HL-60 (cell line): ENCODE measurements at places on chromosomes 1 and 21.

GRCh38 chr1:26284597-26285347 is 4.9 kb downstream of the SH3BGRL3 start:
- peak; percentile 97 for DNase-seq

DNA sequence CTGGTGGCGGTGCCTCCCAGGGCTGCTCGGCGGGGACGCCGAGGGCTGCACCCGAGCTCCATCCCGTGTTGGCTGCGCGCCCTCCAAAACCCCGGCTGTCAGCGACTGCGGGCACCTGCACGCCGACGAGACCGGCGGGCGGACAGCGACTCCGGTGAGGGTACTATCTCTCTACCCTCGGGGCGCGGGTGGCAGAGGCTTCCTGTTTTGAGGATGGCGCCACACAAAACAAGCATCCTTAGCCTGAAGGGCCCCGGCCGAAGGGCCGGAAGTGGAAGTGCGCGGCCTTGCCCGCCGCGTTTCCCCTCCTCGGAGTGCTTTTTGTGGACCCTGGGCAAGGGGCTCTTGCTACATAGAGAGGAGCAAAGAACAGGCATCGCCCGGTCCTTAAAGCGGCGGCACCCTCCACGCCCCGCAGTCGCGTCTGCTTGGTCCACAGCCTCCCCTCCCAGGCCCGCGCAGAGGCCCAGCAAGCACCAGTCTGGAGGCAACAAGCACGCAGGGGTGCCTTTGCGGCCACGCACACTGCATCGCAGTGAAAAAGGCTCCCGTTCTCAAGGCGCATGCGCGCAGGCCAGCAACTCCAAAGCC is 561 bp upstream of the COQ8A start:
- peak; percentile 83 for DNase-seq

DNA sequence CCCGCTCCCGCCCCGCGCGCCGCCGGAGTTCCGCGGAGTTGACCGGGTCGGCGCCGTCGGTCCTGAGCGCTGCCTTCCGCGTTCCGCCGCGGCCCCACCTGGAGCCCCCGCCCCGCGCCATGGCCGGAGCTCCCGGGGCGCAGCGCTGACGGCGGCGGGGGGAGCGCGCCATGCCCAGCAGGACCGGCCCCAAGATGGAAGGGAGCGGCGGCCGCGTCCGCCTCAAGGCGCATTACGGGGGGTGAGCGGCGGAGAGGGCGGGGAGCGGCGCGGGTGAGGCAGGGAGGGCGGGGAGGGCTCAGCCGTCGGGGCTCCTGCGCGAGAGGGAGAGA is 216 bp downstream of the PRKCZ start:
- no peak for DNase-seq

- no peak for DNase-seq
Observed at GRCh38 chr1:44503625-44504024, 98.6 kb downstream of the RNF220 start.

GRCh38 chr21:44802396-44803153 is 955 bp upstream of the UBE2G2 start:
- peak; percentile 20 for DNase-seq

DNA sequence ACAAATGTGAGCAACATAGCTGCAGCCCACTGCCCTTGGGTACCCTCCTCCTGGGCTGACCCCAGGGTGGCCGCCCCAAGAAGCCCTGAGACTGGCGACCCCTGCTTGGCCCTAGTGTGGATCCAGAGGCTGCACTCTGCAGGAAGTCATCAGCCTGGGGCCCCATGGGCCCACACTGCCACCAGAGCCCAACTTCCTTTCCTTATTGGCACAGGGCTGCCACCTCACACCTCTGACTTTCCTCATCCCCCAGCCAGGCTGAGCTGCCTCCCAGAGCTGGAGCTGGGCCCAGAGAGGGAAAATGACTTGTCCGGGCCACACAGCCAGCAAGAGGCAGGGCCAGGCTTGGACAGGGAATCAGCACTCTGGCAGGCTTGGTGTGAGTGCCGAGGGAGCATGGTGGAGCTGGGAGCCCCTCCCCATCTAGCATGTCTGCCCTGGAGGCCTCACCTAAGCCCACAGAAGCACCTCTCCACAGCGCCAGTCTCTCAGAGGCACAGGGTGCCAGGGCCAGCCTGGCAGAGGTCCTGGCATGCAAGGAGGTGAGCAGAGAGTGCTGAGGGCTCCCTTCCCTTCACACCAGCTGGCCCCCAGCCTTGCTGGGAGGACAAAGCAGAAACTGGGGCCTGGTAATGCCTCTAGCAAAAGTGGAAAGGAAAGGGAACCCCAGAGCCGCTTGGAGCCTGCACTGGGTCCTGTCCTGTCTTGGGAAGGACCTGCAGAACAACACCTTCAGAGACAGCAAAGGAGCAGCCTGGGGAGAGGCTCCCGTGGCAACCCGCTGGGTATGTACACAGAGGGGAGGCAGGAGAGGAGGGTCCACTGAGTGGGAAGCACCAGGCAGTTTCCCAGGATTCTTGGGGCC is 3.2 kb downstream of the RAP1GAP start:
- DNase-seq = no peak

DNA sequence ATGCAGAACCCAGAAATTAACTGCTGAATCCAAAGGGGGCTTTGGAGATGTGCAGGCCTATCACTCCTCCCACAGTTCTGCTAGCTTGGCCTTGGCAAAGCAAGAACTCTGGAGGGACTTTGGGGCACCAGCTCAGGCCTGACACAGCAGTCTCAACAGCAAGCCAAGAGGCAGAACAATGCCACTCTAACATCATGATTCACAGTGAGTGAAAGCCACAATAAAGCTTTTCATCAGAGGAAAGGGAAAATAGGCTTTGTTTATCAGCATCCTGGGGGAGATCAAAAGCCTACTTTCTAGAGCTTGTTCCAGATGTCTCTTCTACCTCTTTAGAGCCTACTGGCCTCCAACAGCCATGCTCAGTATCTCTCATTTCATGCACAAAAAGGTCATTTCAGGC is 283.4 kb downstream of the KCNH1 start:
- DNase-seq = no peak

- no peak for DNase-seq
Observed at GRCh38 chr1:118999348-119000071, 11.4 kb upstream of the TBX15 start.

- DNase-seq = no peak
Observed at GRCh38 chr1:53573931-53574330, 114.7 kb downstream of the DMRTB1 start.

DNA sequence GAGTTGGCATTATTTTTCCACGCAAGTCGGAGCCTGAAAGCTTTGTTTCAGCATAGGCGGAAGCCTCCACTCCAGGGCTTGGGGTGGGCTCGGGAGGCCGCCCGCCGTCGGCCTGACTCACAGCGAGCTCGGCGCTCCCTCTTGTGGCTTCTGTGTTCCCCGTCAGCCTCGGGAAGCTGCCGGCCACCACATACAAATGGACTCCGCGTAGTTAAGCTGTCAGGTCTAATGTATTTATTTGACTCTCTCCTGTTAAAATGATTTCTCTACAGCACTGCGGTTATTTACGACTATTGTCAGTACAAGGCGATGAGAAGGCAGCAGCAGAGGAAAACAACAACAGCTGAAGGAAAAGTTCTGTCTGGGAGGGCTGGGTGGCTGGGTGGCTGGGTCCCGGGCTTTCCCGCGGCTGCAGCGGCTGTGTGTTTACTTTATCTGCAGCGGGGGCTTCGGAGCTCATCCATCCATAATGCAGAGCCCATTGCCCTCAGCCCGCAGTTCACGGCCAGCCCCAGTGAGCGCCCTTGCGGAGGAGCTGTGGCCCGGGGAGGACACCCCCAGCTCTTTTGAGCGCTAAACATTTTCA is 375.7 kb upstream of the CAMK1G start:
- DNase-seq = no peak

- no peak for DNase-seq
Observed at GRCh38 chr1:193313354-193314140, 127.1 kb upstream of the B3GALT2 start.

DNA sequence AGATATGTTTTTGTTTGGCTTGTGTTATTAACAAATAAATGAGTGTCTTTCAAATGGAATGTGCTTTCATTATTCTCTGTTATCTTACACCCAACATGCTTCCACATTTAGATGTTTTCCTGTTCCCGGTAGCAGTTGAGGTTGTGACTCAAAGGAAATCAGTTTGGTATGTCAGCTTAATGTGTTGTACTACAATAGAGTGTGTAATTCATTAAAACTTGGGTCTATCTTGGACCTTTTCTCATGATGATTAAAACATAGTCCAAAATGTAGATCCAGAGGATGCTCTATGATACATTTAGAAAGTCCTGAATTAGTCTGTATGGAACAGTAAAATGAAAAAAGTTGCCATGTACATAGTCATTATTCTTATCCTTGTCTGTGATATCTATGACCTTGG is 26.7 kb downstream of the RTCA start:
- DNase-seq = no peak

GRCh38 chr1:217983051-217983375 is 302.1 kb upstream of the RRP15 start:
- DNase-seq = no peak

DNA sequence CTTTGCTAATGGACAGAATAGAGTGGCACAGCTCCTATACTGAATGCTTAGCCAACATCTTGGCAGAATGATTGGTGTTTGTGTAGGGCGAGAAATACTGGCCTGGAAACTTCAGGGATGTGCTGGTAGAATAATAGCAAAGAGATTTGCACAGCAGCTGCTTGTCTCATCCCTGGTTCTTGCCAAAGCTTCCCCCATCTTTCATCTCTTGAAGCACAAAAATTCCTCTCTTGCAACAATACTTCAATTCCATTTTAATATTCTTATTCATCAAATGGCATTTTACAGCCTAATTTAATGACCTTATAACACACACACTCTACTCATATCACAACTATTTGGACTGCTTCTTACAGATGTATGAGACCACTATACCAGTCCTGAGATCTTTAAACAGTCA is 37.7 kb downstream of the LHX8 start:
- no peak for DNase-seq

DNA sequence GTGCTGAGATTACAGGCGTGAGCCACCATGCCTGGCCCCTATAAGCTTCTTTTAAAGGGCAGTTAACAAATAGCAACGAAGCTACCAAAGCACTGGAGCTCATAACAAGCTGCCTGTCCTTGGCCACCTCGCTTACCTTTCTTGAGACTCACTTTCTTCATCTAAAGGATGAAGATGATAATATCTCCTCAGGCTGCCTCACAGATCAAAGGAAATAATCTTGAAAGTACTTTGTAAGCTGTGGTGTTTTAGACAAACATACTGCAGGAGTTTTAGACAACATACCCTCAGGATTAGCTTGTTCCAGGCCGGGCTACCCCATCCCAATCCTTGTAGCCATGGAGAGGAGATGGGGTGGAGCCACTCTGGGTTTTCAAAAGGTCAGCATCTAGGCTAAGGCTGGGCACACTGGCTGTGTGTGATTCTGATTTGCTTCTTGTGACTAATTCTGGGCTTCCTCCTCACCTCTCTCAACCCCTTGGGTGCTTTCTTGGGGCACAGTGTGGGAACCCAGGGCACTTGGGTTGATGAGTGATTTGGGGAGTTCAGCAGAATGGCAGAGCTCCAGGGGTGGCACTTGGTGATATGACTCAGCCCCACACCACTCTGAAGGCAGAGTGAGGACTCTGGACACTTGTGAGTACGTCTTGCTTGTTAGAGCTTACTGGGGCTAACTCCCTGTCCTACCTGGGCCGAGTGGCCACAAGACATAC is 5.2 kb downstream of the GPR25 start:
- no peak for DNase-seq

GRCh38 chr1:198598796-198599321 is 40.0 kb upstream of the PTPRC start:
- no peak for DNase-seq

- DNase-seq = peak; percentile 23
Observed at GRCh38 chr1:91730801-91731732, 154.9 kb downstream of the TGFBR3 start.

DNA sequence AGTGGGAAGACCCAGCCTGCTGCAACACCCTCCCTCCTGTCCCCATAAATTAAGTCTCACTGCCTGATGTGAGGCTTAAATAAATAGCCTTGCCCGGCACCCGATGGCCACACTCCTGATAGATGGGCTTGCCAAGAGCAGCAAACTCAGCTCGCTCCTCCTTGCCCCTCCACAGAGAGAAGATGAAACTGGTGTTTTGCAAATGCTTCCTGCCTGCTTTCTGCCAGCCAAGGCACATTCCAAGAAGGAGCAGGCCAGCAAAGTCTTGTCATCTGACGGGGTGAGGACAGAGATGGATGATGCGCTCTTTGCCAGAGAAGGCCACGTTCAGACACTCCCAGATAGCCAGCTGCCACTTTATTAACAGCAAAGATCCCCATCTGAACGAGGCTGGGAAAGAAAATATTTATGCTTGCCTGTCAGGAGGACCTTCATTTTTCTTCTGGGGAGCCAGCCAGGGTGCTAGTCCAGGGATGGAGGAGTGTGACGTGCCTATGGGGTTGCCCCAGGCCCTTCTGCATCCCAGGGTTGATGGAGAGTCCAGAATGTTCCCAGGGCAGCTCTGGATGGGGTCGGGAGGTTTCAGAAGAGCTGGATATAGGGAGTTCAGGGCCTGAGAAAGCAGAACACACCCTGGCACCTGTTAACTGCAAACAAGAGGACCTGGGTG is 265.4 kb downstream of the FOXD2 start:
- no peak for DNase-seq

DNA sequence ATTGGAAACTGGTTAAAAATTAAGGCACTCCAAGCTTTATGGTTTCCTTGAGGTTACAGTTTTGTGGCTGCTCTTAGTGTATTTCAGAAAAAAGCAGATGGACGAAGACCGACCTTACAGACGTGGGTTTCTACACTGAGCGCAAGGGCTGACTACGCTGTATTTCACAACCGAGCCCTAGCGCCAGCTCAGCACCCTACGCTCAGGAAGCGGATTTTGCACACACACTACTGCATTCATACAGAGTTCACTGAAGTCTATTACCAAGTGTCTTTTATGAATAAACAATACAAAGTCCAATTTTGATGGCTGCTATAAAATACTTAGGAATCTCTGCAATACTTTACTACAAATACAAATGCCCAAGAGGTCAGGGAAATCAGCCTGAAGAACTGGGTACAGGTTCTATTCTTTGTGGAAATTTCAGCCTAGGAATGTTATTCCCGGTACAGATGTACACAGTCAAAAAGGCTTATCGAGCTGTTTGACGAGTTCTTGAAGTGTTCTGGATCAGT is 23.8 kb downstream of the PTTG1IP start:
- peak; percentile 62 for DNase-seq

DNA sequence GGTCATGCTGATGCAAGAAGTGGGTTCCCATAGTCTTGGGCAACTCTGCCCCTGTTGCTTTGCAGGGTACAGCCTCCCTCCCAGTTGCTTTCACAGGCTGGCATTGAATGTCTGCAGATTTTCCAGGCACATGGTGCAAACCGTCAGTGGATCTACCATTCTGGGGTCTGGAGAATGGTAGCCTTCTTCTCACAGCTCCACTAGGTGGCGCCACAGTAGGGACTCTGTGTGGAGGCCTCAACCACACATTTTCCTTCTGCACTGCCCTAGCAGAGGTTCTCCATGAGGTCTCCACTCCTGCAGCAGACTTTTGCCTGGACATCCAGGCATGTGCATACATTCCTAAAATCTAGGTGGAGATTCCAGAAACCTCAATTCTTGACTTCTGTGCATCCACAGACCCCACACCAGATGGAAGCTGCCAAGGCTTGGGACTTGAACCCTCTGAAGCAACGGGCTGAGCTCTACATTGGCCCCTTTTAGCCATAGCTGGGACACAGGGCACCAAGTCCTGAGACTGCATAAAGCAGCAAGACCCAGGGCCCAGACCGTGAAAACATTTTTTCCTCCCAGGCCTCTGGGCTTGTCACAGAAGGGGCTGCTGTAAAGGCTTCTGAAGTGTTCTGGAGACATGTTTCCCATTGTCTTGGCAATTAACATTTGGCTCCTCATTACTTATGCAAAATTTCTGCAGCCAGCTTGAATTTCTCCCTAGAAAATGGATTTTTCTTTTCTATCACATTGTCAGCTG is 466.2 kb upstream of the PBX1 start:
- DNase-seq = peak; percentile 2

GRCh38 chr1:246591047-246591446 is 24.8 kb downstream of the CNST start:
- no peak for DNase-seq
